Stimulated activated CD8-positive, alpha-beta memory T cell treated with anti-CD3 and anti-CD28 coated beads, Interleukin-7, amount 100 ng/mL, for 24 hours (primary cell): ENCODE measurements at places on chromosomes 7 and 10.

GRCh38 chr7:47347816-47348385 lies 234.0 kb downstream of the TNS3 start:
- no peak for DNase-seq

- DNase-seq = no peak
These were observed 45.4 kb upstream of the MBL2 start for GRCh38 chr10:52818019-52818418.

DNA sequence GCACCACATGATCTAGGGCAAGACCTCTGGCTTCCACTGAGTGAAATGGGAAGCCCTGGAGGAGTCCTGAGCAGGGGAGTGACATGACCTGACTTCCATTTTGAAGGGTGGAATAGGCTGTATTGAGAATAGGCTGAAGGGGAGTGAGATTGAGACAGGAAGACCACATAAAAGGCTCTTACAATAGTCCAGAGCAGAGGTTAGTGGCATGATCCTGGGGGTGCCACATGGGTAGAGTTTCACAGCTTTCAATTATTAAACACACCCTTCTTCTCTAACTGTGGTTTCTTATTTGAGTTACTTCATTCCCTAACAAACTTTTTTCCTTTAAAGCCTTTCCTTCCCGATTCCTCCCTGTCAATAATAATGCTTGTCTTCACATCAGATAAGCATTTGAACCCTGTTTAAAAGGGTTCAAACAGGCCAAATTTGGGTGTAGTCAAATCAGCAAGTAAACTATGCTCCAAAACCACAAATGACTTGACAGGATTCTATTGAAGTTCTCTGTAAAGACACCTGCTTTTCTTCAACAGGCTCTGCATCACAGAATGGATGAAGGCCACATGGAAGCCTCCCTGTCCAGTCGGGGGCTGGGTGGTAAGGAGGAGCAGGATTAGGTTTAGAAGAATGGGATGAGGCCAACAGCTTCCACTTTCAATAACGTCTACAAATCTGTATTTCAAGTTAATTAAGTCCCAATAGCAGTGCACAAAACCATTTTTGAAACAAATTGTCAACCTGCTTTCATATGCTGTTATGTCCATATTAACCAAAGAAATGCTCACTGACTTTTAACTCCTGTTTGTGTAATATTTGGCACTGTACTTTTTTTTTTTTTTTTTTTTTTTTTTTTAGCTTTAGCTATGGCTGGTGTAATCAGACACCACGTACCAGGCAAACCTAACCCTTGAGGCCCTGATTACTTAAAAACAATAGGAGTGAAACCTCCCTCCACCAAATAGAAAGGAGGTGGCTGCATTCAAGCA lies 131.9 kb downstream of the NRCAM start:
- no peak for DNase-seq

GRCh38 chr7:91957823-91958222 lies 17.2 kb downstream of the AKAP9 start:
- DNase-seq = no peak

DNA sequence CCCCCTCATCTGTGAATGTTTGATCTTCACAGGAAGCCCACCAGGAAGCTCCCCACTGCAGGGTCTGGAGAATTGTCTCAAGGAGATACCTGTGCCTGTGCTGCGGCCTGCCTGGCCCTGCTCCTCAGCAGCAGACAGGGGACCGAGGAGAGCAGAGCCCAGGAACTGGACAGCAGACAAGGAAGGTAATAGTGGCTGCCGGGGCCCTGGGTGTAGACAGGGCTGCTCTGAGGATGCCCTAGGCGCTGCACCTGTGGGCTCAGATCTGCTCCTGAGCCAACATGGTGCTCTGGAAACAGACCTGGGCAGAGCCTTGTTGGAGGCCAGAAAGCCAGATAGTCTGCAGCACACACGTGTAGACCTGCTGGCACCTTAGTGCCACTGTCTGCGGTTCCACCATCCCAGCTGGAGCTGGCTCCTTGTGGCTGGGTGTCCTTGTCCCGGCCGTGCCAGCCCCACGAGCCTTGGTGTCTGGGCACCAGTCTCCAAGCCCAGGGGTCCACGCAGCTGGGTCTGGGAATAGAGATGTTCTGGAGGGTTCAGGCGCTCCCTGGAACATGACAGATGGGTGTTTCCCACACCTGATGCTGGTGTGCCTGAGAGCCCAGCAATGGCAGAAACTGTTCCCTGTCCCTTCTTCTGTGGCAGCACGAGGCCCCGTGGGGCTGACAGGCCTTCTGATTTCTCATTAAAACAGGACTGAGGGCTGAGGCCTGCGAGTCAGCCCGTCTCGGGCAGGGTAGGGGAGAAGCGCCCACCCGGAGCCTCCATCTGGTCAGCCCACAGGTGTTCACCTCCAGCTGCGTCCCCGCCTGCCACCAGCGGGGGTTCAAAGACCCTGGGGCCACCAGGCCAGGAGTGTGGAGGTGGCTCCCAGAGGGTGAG lies 44.7 kb downstream of the ZNF467 start:
- no peak for DNase-seq

- DNase-seq = no peak
These were observed 6.2 kb downstream of the SLC18A2 start for GRCh38 chr10:117246997-117247671.

GRCh38 chr7:20466543-20467021 lies 135.9 kb downstream of the ITGB8 start:
- no peak for DNase-seq

GRCh38 chr10:128973221-128973620 lies 493.8 kb upstream of the MGMT start:
- no peak for DNase-seq

DNA sequence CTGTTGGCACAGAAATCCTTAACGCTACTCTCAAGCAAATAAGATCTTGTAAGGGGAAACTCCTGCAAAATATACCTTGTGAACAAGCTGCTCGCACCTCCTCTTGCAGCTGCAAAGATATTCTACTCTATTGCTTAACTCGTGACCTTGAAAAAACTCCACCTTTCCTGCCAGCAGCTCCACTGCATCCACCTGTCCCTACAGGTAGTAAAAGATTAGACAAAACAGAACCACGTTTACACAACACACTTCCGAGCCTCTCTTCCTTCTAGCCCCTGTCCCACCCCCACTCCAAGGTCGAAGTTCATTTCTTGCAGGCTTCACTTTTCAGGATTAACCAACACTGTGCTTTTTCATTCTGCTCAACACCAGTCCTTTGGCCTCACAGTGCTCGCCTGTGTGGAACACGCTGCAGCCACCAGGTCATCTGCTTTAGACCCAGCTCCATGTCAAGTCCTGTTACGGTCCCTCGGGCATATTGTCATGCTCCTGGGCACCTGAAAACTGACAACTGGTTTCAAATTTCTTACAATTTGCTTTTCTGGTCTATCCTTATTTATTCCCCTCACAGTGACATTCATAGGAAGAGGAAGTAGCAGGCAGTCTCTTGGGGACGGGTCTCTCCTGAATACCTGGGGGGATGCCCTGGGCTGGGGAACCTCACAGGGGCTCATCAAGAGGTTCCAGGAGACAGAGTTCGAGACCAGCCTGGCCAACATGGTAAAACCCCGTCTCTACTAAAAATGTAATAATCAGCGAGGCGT lies 165.8 kb upstream of the KLF14 start:
- DNase-seq = no peak

DNA sequence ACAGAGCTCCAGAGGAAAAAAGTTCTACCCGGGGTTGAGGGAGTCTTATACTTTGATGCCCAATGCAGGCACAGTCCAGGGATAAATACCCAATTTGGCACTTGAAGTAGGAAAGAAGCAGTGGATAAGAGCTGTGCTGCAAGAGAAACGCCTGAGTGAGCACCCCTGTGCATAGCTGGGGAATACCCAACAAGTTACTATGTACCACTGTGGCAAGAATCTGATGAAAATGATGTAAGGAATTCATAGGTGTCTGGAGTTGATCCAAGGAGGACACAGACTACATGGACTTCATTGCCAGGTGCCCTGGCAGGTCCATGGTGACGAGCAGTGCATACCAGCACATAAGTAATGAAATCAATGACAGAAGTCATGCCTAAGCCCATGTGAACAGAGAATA lies 183.7 kb upstream of the FEZF1 start:
- DNase-seq = no peak

GRCh38 chr7:134910968-134911367 lies 75.3 kb upstream of the AGBL3 start:
- no peak for DNase-seq

GRCh38 chr10:95229724-95230627 lies 35.9 kb downstream of the ACSM6 start:
- no peak for DNase-seq

GRCh38 chr7:156463280-156463679 lies 177.3 kb upstream of the RNF32 start:
- no peak for DNase-seq
